ENCODE measurements at places on chromosomes 6 and 20.

- H3K4me3 ChIP-seq = no peak overlapping the region
- no peak overlapping the region for H3K27ac ChIP-seq
- no peaks in the 10 kb centered on the region for H3K4me1 ChIP-seq
- DNase-seq = no peak
- peaks cover 7% of the 10 kb centered on the region for H3K36me3 ChIP-seq
These were observed 33.1 kb upstream of the HINT3 start for GRCh38 chr6:125923366-125923877.

- H3K4me3 ChIP-seq = peak overlapping the region; percentile 95
- no peaks in the 10 kb centered on the region for H3K27me3 ChIP-seq
- peak overlapping the region; percentile 90 for H3K27ac ChIP-seq
- peak; percentile 93 for DNase-seq
These were observed 132.2 kb downstream of the OGFRL1 start for GRCh38 chr6:71420693-71421328.

GRCh38 chr6:11604215-11604614, 66.7 kb downstream of the TMEM170B start:
- no peaks in the 10 kb centered on the region for H3K27me3 ChIP-seq
- peaks cover 22% of the 10 kb centered on the region for H3K4me1 ChIP-seq
- no peak overlapping the region for H3K27ac ChIP-seq
- H3K36me3 ChIP-seq = no peaks in the 10 kb centered on the region

DNA sequence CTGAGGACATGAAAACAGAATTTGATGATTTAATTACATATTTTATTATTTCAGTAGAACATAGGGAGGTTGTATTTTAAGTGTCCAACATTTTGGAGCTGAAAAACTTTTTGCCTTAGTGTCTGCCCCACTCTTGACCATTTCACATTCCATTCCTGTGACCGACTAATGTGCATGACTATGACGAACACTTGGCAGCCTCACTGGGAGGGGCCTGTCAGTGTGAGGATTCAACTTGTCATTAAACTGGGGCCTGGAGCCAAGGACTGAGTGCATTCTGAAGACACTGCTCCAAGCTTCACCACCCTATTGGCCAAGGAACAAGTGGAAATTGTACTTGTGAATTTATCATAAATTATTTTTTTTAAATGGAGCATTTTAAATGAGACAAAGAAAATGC, 661.3 kb downstream of the BCKDHB start:
- no peak overlapping the region for H3K27ac ChIP-seq
- peak; percentile 89 for DNase-seq
- H3K4me3 ChIP-seq = no peak overlapping the region
- no peaks in the 10 kb centered on the region for H3K4me1 ChIP-seq

Measured in astrocyte (in vitro differentiated cells and primary cell).